ENCODE measurements at places on chromosomes 12 and 14.

DNA sequence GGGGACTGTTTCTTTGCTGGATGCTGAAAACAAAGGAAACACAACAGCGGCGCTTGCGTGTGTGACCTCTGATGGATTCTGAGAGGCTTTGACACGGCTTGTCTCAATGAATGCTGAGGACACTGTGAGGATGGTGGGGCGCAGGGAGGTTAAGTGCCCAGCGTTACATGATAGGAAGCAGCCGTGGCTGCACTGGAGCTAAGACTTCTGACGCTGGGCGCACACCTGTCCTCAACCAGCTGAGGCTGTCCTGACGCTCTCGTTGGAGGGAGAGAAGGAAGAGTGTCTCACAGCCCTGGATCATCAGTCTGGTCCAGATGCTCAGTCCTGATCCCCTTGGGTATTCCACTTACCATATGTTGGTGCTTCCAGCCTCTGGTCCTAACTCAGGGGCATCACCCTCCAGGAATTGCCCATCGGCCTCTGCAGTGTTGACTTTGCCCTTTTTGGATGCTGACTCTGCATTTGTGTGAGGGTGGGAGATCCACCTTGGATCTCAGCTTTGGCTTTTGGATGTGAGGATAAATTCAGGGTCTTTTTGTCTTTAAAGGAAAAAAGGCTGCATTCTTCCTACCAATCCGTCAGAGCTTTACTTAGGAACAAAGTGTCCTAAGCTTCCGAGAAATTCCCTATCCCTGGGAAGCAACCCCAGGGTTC lies 125.2 kb downstream of the ZNF664 start:
- no peak for DNase-seq

GRCh38 chr14:80310938-80311750 lies 99.8 kb upstream of the DIO2 start:
- no peak for DNase-seq

DNA sequence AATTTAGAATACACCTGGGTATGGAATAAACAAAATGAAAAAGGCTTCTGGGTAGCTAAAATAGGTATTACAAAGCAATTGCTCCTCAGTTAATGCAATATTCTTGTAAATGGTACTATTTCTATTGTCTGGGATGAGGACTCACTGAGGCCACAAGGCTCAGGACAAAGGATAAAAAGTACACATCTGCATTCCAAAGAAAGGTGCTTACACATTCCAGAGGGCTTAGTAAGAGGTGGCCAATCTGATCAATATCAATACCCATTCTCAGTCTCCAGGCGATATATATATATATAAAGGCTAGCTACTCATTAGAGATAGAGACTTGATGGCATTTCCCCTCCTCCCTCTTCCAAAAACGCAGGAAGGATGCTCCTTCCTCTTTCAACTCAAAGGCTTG lies 43.8 kb downstream of the ATXN7L3B start:
- no peak for DNase-seq

DNA sequence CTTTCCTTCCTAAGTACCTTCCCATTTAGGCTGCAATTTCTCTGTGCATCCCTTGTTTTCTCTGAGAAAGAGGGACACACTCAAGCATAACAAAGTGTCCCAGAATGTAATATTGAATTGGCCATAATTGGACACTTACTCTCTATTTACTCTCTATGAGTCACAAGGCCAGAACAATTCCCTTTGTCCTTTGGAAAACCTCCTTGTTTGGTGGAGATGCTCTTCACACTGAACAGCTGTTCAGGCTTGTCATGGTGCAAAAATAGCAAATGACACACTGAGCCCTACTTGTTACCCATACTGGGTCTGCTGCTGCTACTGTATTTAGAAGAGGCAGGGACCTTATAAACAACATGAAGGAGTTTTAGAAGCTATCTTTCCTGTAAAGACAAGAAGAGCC lies 1590.5 kb upstream of the TMEM132C start:
- DNase-seq, result no peak

GRCh38 chr12:27185234-27186021 lies 58.7 kb upstream of the STK38L start:
- no peak for DNase-seq

GRCh38 chr14:84254290-84254689 lies 1275.7 kb upstream of the FLRT2 start:
- DNase-seq, result no peak

DNA sequence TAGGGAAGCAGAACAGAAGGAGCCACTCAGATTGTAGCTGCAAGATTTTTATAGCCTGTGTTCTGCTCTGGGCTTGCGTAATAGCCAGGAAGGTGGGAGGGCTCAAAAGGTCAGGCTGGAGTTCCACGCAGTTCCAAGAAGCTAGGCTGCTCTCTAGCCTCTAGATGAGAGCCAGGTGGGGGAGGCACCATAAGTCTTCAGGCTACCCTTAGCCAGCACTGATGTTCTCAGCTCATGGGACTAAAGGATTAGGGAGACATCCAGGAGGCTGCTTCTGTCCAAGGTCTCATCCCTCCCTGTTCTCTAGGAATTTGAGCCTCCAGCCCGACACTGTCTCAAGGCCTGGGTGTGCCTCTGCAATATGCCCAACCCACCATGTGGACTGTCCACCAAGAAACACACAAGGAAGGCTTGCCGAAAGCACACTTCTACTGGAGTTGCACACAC lies 1.7 kb downstream of the LMBR1L start:
- no peak for DNase-seq

- no peak for DNase-seq
Measured at GRCh38 chr12:5746036-5746908, 198.8 kb downstream of the ANO2 start.

GRCh38 chr14:89813617-89814031 lies 140.9 kb downstream of the EFCAB11 start:
- peak; percentile 94 for DNase-seq

- DNase-seq, result no peak
Measured at GRCh38 chr12:103839609-103840461, 1.2 kb downstream of the NT5DC3 start.

- no peak for DNase-seq
Measured at GRCh38 chr12:89481213-89481914, 43.2 kb downstream of the GALNT4 start.

DNA sequence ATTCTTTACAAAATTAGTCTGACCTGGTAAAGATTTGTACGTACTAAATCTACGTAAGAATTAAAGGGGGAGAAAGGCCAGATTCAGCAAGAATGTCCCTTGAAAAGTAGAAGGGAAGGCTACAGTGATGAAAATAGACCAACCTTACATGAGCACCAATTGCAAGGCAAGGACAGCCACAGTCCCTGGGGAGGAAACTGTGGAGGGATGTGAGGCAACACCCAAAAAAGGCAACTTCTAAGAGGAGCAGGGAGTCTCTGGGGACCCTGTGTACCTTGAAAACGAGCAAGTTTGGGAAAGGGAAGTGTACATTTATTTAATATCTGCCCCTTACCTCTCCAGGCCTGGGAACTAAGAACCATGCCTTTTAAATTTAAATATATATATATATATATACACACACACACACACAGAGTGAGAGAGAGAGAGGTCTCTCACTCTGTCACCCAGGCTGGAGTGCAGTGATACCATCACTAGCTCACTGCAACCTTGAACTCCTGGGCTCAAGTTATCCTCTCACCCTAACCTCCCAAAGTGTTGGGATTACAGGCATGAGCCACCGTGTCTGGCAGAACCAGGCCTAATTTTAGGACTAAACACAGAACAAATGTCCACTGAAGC lies 56.4 kb downstream of the TMCC3 start:
- no peak for DNase-seq

- no peak for DNase-seq
Measured at GRCh38 chr14:33123281-33123680, 184.6 kb downstream of the NPAS3 start.

GRCh38 chr14:49919825-49920659 lies 27.2 kb downstream of the ARF6 start:
- DNase-seq, result no peak

- no peak for DNase-seq
Measured at GRCh38 chr14:90641615-90642243, 174.5 kb downstream of the TTC7B start.

DNA sequence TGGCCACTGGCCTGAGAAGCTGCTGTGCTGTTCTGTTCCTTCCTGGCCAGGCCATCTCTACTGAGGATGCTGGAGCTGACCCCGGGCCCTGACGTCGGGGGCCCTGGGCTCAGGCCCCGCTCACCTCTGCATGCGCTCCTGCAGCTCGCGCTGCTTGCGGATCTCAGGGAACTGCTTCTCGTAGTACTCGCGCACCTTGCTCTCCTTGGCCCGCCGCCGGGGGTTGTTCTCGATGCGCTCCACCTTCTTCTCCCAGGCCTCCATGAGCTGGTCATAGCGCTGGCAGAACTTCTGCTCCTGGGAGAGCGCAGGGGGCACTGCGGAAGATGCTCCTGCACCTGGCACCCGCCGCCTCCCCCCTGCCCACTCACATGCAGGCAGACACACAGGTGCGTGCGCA lies 135.6 kb downstream of the RFLNA start:
- DNase-seq, result no peak

GRCh38 chr14:92122351-92122677 lies 545 bp downstream of the CPSF2 start:
- DNase-seq, result no peak

- no peak for DNase-seq
Measured at GRCh38 chr12:50207424-50207823, 40.3 kb upstream of the CERS5 start.

GRCh38 chr12:43213608-43214007 lies 338.4 kb downstream of the ADAMTS20 start:
- no peak for DNase-seq

- DNase-seq, result no peak
Measured at GRCh38 chr12:87320724-87321123, 708.5 kb downstream of the C12orf50 start.

All from fibroblast of skin of left biceps (primary cell).